ENCODE measurements at places on chromosomes 11 and 22.

DNA sequence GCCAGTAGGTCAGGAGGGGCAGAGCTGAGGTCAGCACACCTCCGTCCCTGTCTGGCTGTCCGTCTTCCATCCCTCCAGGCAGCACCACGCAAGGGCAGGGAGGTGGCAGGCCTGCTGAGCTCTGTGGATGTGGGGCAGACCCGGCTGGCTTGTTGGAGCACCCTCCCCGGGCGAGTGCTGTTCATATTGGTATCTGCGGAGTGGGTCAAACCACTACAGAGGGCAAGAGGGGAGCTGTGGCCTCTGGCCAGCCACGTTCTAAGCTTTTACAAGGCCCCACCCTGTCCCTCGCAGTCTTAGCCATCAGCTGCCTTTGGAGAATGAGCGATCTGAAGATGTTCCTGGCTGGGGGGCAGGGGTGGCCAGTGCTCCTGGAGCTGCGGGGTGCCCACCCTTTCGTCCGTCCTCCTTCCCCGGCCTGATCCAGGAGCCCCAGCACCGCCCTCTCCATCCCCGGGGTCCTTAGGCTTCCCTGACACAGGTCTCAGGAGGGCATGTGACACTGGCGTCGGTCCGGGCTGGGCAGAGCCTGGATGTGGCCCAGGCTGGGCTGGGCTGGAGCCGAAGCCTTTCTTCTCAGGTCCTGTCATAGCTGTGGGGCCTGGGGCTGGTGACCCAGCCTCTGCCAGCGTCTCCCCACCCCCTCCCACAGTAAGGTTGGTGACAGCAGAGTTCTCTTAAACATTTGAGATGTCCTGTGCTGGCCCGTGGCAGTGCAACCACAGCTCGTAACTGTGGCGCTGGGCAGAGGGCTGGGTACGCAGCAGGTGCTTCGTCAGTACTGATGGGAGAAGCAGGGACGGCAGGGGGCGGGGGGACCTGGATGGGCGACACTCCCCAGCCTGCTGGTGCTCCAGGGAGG is 31.7 kb upstream of the GRAMD4 start:
- no peak for DNase-seq

DNA sequence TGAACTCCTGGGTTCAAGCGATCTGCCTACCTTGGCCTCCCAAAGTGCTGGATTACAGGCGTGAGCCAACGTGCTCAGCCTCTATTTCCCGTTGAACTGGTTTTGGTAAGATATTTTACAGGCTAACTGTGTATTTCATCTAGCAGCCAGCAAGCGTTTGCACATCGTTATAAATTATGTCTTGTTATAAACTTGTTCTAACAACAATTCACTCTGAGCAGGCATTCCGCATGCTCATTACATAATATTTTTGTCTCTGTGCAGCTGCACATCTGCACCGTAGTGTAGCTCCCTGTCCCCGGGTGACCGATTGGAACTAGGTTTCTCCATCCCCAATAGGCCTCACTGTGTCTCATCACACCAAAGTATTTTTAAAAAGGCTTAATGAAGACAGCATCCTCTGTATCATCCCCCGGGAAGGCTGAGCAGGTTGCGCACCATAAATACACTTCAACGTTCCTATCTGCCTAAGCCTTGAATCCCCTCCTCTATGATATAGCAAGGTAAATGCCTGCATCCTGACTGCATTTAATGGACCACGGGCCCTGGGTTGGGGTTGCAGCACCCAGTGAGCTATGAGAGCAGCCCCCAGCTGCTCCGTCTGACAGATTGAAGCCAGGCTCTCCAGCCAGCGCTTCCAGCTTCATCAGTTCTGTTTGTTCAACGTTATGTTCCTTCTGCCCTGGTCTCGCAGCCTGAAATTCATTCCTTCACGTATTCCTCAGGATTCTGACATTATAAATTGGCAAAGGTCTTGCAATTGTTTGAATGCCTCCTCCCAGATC is 47.7 kb downstream of the TST start:
- DNase-seq: no peak

DNA sequence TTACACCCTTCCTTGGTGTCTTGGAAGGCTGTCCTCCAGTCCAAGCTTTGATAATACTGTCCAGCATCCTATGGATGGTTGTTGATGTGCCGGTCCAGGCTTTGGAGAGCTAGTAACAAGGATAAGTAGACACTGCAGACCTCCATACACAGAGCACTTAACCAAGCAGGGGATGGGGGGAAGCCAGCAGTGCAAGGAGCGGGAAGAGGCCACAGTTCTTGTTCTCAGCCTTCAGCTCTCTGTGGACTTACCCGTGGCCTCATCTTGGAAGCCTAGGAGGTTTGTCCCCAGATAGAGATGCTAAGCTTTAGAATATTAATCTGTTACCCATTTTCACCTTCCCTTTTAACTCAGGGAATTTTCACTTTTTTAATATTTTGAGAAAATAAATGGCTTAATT is 30.9 kb upstream of the ZC3H12C start:
- DNase-seq: no peak

DNA sequence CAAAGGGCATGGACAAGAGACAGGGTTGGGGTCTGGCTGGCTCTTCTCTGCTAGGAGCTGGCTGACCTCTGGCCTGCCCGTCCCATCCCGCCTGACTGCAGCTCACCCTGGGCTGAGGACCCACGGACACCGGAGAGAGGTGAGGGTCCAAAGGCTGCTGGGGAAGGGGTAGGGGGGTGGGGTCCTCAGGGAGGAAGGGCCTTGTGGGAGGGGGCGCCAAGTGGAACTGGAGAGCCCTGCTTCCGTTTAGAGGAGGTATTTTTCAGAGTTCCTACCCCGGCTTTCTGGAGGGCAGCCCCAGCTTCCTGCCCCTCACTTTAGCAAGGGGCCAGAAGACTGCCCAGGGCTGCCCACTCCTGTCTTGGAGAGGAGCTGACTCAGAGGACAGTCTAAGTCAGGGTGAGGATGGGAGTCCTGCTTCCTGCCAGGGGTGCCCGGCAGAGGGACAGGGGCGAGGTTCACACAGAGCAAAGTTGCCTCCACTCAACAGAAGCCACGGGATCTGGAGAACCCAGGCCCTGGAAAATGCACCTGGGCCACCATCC is 7.1 kb downstream of the LARGE2 start:
- no peak for DNase-seq

- DNase-seq: no peak
These were observed 6.4 kb downstream of the RAPSN start for GRCh38 chr11:47442514-47442913.

DNA sequence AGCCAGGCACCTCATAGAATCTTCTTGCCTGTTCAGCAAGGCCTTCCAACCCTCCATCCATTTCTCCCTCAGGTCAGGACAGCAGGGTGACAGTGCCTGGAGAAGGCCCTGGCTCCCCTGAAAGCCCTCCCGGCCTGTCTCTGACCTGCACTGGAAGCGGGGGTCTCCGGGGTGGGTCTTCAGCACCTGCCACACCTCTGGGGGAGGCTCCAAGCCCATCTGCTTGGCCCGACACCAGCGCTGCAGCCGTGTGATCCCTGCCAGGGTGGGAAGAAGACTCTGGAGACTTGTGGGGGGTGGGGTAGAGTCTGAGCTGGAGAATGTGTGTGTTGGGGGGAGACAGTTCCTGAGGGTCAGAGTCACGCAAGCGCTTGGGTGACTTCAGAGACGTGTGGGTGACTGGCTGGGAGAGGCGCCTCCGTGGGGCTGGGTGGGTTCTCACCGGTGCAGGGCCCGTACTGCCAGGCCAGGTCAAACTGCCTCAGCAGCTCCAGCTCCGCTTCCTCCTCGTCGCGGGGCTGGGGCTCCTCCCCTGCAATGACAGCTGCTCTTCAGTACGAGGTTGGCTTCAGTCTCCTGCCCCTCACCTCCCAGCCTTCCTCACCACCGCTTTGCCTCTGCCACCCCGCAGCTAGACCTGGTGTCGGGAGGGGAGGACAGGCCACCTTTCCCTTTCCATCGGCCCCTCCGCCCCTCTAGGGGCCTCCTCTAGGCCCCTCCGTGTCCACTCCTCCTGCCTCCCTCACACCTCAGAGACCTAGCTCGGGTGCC is 615 bp downstream of the POLD4 start:
- DNase-seq: no peak

DNA sequence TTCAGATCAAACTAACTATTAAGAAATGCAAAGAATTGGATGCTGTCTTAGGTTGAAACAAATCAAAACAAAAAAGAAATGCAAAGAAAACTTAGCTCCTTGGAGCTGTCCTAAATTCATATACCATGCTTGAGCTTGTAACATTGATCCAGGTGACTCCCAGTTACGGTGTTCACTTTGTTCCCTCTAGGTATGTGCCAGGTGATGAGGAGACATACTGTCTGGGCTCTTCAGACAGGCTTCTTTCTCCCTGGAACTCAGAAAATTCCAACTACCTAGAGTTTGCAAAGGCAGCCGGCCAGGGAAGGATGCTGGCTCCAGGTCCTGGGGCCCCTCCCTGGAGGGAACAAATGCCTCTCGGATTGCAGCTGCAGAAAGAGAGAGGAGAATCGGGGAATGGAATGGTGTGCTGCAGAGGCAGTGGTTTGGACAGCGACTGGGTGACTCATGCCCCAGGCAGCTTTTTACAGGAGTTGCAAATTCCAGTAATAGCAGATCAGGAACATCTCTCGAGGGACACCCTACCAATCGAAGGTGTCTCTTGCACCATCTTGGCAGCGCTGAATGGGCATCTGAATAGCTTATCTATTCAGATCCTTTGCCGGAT is 12.3 kb upstream of the ASPHD2 start:
- no peak for DNase-seq

DNA sequence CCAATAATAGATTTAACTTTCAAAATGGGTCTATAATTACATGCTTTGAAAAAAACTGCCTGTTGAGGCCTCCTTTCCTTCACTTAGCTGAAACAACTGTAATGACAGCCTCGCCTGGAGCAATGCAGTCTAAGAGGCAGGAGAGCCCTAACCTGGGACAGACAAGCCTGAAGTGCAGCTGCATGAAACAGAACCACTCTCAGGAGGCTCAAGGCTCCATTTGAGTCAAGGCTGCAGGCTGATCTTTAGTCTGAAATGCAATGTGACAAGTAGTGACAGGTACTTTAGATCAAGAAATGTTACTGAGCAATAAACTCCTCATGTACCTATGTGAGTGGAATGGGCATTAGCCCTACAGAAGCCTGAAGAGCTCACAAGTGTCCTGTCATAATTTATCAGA is 414.0 kb upstream of the LUZP2 start:
- no peak for DNase-seq

DNA sequence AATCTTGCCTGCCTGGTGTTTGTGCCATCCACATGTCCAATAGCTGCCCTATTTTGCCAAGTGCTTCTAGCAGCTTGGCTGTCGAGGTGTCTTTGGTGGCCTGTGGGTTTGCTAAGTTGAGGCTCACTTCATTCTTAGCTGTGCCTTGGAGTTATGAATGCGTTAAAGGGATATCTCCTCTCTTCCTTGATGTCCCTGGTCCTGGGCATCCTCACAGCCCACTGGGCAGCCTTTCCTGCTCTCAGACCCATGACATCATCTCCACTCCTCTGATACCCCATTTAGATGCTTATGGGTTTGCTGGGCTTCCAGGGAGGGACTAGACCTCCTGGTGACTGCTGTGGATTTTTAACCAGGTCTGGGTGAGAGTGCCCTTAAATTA is 1.3 kb downstream of the LDLRAD3 start:
- no peak for DNase-seq

GRCh38 chr11:76609736-76610370 is 60.7 kb downstream of the LRRC32 start:
- DNase-seq: no peak

- DNase-seq: no peak
These were observed 106.7 kb upstream of the ASPHD2 start for GRCh38 chr22:26322179-26322905.

GRCh38 chr22:46137218-46137766 is 13.0 kb upstream of the PPARA start:
- DNase-seq: no peak

DNA sequence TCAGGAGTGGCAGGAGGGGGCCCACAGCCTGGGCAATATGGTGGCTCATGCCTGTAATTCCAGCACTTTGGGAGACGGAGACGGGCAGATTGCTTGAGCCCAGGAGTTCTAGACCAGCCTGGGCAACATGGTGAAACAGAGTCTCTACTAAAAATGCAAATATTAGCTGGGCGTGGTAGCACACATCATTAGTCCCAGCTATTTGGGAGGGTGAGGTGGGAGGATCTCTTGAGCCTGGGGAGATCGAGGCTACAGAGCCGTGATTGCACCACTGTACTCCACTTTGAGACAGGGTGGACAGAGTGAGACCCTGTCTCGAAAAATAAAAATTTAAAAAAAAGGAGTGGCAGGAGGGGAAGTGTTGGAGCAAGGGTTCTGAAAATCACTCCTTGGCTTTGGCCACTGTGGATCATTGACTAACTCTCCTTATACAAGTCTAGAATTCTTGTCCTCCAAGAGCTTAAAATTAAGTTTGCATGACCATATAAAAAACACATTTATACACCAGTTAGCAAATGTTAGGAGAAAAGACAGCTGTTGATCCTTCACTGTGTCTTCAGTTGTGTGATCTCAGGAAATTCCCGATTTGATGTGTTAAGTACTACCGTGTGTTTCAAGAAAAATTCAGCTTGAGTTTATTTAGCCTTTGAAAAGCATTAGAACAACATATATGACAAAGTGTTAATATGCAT is 2.3 kb upstream of the WEE1 start:
- DNase-seq: no peak

DNA sequence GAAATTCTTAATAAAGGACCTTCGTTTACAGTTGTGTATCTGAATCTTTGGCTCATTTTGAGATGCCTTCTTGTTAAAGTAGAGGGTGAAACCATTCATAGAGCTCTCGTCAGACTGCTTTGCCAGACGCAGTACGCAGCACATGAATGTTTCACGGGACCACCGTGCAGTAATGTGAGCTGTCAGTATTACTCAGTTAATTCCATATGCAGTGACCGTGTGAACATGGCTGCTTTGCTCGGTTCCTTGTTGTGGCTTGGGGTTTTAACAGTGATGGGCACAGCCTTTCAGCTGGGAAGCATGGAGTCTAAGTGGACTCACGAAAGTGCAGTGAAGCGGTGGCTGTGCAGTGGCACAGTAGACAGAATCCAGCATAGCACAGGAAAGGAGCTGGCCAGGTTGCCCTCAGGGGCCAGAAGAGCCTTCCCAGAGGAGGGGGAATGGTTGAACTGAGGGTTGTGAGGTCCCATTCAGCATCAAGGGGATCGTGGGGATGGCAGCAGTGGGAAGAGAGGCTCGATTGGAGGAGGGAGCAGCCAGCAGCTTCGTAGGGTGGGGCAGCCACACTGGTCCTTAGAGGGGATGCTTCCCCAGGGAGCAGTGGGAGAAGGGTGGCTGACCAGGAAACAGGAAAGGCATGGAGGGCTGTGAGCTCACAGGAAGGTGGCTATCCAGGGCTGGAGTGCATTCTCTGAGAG is 31.4 kb downstream of the PPFIA1 start:
- DNase-seq: no peak

GRCh38 chr22:45547731-45548130 is 45.0 kb downstream of the FBLN1 start:
- DNase-seq: no peak

- no peak for DNase-seq
These were observed 33.7 kb upstream of the SMPD1 start for GRCh38 chr11:6356503-6357055.
